ENCODE measurements at places on chromosomes 7 and 10.
A peak's percentile ranks its signal among the peaks of the same experiment; 100 is the strongest.

DNA sequence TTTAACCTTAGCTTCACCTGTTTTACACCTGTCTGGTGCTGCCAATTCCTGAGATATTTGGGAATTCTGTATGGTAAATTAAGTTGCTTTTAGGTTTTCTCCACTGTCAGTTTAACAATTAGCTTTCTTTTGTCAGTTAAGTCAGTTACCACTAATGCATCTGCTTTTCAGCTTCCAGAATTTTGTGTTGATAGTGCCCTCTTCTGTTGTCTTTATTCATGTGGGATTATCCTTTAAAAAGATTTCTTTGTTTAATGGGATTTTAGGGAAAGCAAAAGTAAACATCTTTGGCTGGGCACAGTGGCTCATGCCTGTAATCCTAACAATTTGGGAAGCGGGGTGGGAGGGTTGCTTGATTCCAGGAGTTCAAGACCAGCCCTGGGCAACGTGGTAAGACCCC is 8.1 kb downstream of the TFAM start:
- DNase-seq: peak; percentile 42

GRCh38 chr7:47635091-47636080 is 53.5 kb upstream of the TNS3 start:
- no peak for DNase-seq

DNA sequence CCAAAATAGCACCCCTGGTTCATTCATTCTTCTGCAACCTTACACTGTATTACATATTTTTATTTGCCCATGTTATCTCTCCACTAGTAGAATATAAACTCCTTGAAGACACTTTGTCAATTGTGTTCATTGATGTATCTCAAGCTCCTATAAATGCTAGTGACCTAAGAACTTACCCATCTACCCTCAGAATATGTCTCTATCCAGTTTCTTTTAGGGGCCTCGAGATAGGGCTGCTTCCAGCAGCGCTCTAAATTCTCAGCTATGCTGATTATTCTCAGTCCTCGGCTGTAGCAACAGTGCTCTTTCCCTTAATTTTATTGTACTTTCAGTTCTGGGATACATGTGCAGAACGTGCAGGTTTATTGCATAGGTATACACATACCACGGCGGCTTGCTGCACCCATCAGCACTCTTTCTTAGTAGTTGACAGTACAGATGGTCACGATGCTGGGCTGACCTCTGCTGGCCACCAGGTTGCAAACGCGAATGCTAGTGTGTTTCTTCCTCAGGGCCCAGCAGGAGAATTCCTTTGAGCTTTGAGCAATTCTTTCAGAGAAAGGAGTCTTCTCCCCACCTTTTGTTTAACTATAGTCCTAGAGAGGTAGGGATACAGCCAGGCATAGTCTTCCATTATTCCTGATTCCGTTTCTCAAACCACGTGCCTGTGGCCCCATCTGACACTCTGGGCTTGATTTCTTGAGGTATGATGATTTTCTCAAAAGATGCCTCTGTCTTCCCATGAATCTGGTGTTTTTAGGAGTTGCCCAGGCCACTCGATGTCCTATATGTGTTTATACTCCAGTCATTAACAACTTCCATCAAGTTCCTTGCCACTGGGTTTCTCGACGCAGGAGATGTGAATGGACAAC is 49.1 kb upstream of the CDC14C start:
- DNase-seq: peak; percentile 18

DNA sequence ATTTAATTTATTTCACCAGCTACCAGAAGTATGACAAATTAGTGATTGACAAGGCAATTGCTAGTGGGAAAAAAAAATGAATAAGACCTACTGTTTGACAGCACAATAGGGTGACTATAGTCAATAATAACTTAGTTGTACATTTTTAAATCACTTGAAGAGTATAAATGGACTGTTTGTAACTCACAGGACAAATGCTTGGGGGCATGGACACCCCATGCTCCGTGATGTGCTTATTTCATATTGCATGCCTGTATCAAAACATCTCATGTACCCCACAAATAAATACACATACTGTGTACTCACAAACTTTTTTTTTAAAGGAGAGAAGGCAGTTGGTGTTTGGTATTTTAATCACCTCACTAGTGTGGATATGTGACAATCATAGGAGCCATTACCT is 181.1 kb downstream of the CACNB2 start:
- no peak for DNase-seq

DNA sequence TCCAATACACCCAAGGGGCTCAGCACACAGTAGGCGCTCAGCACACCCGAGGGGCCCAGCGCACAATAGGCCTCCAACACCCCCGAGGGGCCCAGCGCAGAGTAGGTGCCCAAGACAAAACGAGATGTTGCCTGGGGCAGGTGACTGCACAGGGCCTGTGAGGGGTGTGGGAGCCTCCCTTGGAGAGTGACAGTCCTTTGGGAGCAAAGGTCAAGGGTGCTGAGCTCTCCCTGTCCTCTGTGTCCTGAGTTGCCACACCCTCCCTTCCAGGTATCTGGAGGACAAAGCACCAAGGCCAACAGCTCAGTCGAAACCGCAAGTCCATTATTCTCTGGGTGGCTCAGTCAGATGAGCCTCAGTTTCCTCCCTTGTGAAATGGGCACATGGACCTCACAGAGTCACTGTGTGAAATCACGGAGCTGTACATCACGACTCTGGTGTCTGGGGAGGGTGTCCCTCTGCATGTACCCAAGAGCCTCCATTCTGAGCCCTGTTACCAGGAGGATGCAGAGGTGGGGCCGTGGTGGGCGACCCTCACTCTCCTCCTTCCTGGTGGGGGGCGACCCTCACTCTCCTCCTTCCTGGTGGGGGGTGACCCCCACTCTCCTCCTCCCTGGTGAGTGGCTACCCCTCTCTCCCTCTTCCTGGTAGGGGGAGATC is 81.3 kb downstream of the FOXL3 start:
- DNase-seq: no peak

DNA sequence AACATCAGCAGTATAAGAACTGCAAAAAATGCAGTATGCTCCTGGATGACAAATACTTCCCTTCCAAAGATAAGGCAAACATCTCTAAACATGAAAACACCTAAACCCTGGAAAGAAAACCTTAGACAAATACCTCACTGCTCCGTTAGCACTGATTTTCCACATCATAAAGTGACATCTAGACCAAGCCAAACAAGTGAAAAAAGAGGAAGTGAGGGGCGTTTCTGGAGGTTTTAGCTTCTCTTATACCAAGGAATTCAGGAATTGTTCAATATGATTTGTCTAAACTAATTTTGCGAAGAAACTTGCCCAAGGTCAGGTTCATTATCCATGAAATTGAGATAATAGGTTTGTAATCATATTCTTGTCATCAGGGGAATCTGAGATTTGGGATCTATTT is 279.7 kb downstream of the ADRA2A start:
- DNase-seq: no peak

GRCh38 chr7:120043250-120043649 is 229.7 kb upstream of the KCND2 start:
- peak; percentile 65 for DNase-seq

DNA sequence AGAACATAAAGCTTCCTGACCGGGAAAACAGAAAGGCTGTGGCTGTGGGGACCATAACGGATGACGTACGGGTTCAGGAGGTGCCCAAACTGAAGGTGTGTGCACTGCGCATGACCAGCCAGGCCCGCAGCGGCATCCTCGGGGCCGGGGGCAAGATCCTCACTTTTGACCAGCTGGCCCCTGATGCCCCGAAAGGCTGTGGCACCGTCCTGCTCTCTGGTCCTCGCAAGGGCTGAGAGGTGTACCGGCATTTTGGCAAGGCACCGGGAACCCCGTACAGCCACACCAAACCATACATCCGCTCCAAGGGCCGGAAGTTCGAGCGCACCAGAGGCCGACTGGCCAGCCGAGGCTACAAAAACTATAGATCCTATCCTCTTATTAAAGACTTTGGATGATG is 179.3 kb downstream of the PTN start:
- DNase-seq: no peak

DNA sequence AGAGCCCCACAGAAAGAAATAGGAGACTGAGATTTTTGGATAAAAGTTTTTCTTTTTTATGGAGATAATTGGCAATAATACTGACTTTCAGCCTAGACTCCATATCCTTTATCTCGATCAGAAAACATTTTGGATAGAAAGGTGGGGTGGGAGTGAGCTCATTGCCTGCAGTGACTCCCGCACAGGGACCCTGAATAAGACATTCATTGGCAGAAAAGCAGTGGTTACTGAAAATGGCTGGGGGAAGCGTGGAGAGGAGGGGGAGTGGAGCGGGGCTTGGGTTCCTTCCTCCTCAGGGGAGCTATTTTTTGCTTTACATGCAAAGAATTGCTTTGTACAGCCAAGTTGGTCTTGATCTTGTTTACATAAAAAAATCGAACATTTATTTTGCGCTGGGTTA is 90.4 kb upstream of the BMPER start:
- DNase-seq: no peak

- DNase-seq: peak; percentile 24
Observed at GRCh38 chr10:110820321-110820814, 51.4 kb upstream of the PDCD4 start.

DNA sequence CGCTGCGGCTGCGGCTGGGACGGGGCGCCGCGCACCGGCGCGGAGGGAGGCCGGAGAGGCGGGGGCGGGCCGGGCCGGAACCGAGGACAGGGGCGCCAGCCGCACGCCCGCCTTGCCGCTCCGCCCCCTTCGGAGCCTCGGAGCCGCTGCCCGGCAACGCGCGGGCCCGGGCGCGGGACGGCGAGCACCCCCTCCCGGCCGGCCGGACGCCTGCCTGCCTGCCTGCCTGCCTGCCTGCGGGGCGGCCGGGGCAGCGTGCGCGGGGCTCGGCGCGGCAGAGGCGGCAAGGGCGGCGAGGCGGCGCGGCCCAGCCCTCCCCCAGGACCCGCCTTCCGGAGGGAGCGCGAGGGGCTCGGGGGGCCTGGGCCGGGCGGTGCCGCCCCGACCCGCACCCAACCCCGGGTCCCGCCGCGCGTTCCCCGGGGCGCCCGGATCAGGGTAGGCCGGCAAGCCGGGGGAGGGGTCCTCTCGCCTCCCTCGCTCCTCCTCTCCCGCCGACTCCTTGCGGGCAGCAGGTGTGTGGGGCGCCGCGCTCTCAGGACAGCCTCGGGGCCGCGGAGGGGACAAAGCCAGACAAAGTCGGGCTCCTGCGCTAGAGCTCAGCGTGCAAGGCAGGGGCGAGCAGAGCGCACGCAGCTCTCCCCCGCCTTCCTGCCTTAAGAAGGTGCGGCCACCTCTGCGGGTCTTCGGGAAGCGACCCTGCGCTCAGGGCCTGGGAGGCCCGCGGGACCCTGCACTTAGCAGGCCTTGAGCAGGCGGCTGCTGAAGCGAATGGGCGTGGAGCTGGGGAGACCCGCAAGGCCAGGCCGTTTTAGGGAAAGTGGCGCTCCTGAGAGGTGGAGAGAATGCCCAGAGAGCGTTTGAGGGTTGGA is at the start of gene KIAA1549:
TSS of gene KIAA1549 (minus strand) at position 58 of the 872 bp plus-strand sequence. CDS start 120 bp downstream, outside the sequence.
- peak; percentile 59 for DNase-seq

DNA sequence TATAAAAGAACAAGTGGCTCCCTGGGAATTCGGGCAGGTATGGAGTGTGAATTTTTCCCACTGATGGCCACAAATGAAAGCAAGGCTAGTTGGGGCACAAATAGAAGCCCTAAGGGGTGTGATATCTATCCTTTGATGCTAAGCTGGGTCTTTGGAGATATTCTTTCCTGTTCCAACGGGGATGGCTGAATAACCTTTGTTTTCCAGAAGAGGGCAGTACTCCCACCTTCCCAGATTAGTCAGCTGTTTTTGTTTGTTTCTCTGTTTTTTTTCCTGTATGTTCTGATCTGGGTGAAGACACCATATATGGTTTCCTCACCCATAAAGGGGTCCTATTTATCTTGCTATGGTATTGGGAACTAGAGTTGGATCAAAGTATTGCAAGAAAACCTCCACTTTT is 947.7 kb upstream of the SORCS1 start:
- DNase-seq: peak; percentile 18

- DNase-seq: no peak
Observed at GRCh38 chr7:45187946-45188411, 30.4 kb downstream of the RAMP3 start.
